Globus pallidus (tissue), 1 donor: ENCODE measurements at places on chromosomes 7 and 10.

GRCh38 chr7:90212149-90212495, 582 bp downstream of the STEAP2 start:
- no peak for DNase-seq

GRCh38 chr7:106448992-106449859, 164.4 kb upstream of the NAMPT start:
- DNase-seq, result no peak

- DNase-seq, result no peak
Measured at GRCh38 chr7:17239683-17240521, 58.5 kb upstream of the AHR start.

- DNase-seq, result no peak
Measured at GRCh38 chr10:119651514-119652360, 557 bp downstream of the BAG3 start.

DNA sequence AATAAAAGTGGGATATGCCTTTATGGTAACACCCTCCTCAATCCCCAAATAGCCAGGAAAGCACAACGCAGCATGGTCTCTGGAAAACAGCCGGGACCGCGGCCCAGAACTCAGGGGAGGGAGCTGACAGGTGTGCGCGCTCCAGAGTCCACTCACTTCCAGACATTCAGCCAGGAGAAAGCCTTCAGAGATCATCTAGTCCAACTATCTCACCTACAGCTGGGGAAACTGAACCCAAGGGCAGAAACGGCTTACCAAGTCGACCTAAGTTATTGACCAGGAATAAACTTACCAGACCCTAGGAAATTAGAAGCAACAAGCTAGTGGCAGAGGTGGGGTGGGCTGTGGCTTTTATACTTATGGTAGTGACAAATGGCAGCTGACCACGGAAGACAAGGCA, 16.4 kb downstream of the GSDME start:
- no peak for DNase-seq

GRCh38 chr7:77430927-77431326, 14.8 kb upstream of the GSAP start:
- DNase-seq, result no peak

DNA sequence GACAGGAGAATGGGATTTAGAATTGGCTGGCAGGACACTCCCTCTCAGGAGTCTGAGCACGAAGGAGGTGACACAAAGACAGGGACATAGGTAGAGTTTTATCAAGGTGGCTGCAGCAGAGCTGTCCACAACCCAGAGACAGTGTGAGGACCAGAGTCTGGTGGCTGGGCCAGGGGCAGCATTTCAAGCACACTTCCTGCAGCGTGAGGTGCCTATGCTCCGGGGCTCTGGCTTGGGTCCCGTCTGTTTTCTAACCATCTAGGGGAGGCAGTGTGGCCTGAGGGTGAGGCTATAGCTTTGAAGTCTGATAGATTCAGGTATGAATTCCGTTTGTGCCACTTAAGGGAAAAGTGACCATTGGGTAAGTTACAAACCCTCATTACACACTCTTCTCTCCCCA, 222.7 kb upstream of the ZMIZ1 start:
- DNase-seq, result no peak

- DNase-seq, result peak; percentile 94
Measured at GRCh38 chr7:103148994-103149807, at the start of gene NAPEPLD. Gene NAPEPLD, minus strand, starts transcription at chr7:103149099. Its CDS starts 20,323 bp downstream, at chr7:103128776.

- DNase-seq, result no peak
Measured at GRCh38 chr7:71193099-71193810, 61.3 kb downstream of the GALNT17 start.

GRCh38 chr10:97465982-97466381, 20.0 kb downstream of the ZDHHC16 start:
- DNase-seq, result no peak

DNA sequence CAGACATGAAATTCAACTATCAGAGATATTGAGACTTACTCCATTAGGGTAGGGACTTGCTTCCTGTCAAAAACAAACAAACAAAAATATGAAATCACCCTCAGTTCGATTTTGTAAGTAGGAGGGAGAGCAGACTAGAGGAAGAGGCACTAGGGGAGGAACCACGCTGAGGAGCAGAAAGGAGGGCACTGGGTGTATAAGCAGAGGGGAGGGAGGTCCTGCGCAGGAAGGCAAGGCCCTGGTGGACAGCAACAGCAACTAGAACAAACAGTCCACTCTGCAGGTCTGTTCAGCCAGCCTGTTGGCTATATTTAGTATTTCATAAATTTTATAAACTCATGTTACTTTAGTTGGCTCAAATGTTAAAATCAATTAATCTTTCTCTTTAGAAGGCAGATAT, 937.1 kb upstream of the C7orf33 start:
- DNase-seq, result no peak

DNA sequence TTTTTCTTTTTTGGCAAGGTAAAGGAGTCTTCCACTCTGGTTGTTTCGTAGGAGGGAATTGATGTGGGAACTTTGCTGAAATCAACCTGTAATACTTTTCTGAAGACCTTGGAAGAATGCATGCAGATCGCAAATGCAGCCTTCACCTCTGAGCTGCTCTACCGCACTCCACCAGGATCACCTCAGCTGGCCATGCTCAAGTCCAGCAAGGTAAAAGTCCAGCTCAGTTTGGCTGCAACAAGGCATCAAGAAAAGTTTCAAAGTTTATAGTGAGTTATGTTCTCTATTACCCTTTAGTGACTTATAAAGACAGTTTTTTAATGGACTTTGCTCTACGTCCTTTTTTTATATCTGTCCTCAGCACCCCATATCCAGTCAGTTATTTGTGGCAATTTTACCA, 21.0 kb downstream of the PLEKHA8 start:
- no peak for DNase-seq

GRCh38 chr7:31372231-31372959, 31.9 kb upstream of the NEUROD6 start:
- DNase-seq, result no peak

DNA sequence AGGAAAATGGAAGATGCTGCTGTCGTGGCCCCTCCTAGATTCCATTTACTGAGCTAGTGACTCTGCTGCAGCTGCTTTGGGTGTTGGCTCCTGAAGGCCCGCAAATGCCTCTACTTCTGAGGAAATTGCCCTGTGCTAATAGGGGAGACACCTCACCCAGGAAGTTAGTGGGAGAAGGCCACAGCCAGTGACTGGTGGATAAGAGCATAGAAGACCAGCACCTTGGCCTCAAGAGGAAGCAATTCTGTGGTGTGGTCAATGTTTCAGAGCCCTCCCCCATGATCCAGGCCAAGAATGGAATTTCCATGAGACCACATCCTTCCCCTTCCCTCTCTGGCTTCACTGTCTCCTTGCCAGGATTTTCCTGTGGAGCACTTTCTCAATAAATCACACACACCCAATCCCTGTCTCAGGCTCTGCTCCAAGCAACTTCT, 25.0 kb upstream of the FZD1 start:
- no peak for DNase-seq

GRCh38 chr7:36264123-36264801, 111.2 kb downstream of the EEPD1 start:
- no peak for DNase-seq

DNA sequence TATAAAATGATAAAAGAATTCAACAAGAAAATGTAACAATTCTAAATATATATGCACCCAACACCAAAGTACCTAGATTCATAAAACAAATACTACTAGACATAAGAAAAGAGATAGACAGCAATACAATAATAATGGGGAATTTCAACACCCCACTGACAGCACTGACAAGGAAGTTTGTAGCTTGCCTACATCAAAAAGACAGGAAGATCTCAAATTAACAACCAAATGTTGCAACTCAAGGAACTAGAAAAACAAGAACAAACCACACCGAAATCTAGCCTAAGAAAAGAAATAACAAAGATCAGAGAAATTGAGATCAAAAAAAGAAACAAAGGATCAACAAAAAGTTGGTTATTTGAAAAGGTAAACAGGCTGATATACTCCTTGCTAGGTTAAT, 36.5 kb upstream of the TNKS2 start:
- DNase-seq, result no peak

GRCh38 chr7:6143997-6144396, 112.8 kb downstream of the ANKRD61 start:
- no peak for DNase-seq

DNA sequence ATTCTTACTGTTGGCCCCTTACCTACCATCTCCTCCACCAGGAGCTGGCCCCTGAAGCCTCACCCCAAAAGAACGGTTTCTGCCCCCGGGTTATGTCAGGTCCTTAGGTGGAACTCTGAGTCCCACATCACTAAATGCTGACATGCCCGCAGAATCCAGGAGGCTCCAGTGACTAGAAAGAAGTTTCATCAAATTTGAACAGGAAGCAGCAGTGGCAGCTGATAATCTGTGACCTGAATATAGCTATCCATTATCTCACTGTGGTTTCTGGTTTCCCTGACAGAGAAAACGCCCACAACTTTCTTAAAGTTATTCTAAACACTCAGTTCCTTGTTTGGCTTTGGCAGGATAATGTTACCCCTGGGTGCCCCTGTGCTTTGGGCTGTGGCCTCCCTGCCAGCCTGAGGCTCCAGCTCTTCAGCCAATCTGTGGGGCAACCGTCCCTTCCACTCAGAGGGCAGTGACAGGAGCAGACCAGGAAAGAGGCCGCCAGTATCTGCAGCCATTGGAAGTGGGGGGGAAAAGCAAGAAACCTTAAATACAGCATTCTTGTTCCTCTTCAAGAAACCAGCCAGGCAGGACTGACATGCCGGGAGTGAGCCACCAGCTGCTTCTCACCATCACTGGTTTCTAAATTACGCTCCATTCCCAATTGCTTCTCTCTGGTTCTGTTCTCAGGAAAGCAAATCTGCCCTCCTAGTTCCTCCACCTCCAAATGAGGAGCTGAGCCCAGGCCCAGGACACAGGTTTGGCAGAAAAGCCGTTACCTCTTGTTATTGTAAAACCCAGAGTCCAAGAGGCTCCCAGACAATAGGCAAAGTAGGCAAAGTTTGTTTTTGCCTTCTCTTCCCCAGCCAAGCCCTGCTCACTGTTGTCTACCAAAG, 41.2 kb upstream of the VCL start:
- DNase-seq, result peak; percentile 33

DNA sequence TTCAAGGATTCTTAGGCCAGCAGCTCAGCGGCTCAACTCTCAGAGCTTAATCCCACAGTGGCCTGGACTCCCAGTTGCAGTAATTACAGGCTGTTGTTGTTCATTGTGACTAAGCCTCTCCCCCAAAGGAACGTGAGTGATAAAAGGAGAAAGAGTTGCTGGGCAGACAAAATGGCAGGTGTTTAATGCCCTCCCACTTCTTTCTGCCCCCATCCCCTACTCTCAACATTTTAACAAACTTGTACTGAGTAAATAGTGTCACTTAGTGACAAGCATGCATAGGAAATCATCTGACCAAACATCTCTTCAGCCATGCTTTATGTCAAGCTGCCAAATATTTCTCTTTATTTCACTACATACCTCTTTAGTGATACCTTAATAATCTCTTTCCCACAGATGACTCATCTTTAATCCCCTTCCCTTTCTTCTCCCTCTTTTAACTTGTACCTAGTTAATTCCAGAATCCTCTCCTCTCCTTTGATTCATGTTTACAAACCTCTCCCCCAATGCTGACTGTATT, 12.4 kb upstream of the MTERF1 start:
- DNase-seq, result no peak

DNA sequence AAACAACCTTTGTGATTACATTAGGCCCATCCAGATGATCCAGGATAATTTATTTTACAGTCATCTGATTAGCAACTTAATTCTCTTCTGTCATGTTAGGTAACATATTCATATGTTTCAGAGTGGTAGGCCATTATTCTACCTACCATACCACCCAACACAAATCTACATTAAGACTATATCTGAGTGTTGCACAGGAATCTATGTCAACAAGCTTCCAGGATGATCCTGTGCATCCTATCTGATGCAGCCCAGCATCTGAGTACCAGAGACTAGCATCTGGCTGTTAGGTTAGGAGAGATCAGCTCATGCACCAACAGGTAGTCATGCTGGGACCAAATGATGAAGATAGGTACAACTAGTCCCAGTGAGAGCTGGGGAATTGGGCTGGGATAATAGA, 1.3 kb upstream of the DDX56 start:
- no peak for DNase-seq

DNA sequence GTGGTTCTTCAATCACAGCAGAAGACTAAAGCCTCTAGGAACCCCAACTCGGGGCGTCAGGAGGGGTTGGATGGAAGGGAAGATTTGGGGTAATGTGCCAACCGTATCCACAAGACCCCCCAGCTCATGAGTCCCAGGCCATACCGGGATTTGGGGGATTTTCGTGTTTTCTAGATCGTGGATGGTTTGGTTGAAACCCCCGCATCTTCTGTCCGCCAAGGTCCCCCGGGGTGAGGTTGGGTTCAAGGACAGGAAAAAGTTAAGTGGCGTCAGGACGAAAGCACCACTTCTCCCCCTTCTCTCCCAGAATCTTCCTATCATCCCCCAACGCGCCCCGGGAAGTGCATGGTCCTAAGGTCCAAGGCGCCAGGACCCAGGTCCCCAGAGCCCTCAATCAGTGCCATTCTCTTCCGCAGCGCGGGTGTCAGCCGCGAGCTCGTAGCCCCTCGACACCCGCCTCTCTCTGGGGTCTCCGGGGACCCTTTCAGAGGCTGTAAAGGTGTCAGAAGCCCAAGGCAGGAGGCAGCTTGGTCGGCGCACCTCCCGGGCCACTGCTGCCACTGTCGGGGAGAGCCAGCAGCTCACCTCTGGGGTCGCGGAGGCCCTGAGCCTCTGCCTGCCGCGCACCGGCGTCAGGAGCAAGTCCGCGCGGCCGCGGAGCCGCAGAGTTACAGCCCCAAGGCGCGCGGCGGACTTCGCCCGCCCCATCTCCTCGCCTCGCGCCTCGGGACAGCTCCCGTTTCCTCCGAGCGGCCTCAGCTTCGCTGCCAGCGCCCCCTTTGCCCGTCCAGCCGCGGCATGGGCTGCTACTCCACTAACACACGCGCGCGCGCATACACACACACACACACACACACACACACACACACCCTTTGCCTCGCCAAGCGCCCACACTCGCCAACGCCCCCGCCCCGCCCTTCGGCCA, 1.5 kb downstream of the MKX start:
- DNase-seq, result no peak

DNA sequence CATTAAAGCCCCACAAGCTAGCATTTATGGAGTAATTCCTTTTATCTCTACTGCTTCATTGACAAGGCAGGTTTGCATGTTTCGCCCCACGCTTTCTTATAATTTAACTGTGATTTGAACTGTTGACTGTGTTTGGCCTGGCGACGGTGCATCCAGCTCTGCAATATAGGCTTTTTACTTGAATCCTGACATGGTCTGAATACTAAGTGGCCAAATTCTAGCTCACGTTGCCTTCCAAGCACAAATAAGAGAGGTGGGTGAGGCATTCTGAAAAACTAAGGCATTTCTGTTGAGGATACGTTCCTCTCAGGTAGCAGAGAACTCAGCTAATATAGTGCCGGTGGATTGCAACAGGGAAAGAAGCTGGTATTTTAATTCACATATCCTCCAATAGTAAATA, 61.8 kb downstream of the NRP1 start:
- DNase-seq, result no peak

DNA sequence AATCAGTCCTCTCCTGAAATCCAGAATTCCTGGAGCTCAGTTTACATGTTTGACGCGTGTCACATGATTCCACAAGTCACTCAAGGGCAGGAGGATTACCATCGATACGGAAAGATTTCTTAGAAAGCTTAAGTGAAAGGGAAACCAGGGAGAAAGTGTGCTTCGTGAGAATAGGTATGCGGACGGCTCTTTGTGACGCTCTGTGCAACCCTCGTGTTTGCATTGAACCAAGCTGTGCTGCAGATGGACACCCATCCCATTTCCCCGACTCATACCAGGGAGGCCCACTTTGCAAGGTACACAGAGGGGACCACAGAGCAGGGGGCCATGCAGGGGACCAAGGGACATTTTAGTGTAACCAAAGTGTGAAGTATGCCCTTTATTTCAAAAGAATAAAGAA, 43.2 kb downstream of the IKZF1 start:
- no peak for DNase-seq

GRCh38 chr7:3867863-3868262, 566.8 kb downstream of the SDK1 start:
- no peak for DNase-seq
